ENCODE measurements at places on chromosomes 12 and 14.

- DNase-seq, result peak; percentile 28
Measured at GRCh38 chr14:90839024-90839888, 23.0 kb upstream of the TTC7B start.

DNA sequence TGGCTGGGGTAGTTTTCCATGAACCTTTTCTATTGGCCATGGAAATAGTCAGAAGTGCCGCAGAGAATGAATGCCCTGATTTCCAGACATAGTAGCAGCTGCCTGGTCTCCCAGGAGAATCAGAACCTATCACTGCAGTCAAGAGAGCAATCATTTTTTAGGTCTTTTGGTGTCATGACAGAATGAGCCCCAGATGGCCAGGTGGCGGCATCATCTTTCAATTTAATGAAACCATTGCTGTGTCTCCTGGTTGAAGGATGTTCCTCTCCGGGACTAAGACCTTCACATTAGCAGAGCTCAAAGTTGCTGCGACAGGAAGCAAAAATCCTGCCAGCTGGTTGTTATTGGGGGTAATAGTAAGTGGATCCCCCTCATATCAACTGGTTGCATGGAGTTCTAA is 18.8 kb downstream of the TNFAIP2 start:
- no peak for DNase-seq

DNA sequence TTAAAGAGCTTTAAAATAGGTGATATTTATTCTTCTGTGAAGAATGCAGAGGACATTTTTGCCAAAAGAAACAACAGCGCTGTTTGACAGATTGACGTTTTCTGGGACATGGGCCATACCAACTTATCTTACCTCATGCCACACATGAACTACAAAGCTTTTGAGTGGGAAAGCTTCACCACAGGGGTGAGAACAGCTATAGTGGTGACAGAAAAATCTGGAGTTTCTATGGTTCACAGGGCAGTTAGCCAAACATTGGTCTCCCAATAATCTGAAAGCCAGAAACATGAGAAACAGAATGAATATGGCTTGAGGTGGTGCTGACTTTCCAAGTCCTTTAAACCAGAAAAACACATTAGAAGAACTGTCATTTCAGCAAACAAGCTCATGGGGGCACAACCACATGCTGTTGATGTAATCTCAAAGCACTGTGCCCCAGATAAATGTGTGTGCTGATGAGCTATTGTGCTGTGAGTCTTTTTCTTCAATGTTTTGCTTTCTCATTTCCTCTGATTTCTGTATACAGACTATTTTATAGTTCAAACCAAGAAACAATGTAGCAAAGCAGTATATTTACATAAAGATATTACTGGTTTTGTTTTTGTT is 905.4 kb downstream of the SLC16A7 start:
- DNase-seq, result peak; percentile 61

DNA sequence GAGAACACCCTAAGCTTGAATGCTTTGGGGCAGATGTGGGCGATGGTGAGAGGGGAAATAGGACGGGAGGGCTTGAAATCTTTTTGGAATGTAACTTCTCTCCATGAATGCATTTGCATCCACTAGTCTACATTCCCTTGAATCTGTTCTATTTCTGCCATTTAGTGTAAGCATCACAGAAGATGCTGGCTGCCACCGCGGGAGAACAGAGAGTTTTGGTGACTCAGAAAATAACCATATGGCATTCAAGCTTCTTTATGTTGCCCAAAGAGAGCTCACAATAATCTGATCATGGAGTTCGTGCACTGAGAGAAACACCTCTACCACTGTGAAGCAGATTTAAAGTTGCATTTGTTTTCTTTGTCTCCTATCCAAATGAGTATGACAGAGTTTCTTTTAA is 52.6 kb upstream of the OTX2 start:
- no peak for DNase-seq

- peak; percentile 91 for DNase-seq
Measured at GRCh38 chr14:61145903-61146481, 135.1 kb downstream of the TMEM30B start.

DNA sequence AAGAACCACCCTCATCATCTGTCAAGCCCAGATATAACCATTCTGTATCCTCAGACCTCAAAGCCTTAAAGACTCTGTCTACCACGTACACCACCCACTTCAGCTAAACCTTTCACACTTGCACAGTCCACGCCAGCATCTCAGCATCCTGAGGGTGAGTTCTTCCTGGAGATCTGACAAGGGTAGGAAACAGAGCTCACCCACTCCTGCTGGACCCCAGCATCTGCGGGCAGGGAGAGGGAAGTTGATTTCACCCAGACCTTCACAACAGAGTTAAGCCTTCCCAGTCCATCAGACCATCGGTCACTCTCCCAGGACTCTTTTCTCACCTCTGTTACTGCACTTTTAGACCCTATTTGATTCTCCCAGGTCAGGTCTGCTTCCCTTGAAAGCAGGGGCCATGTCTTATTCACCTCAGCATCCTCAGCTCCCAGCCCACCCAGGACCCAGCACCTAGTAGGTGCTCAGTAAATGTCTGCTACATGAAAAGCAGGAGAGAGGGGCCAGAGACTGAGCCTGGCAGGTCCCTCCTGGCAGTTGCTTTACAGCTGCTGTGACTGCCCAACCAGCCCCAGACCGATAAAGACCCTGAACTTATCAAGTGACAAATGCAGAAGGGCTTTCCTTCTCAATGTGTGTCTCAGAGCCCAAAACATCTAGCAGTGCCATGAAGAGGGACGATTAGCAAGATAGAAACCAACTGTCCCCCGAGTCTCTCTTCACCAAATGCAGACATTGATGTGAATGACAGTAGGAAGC is 34.1 kb downstream of the ANO2 start:
- DNase-seq, result no peak

GRCh38 chr12:28369483-28369882 is 179.2 kb downstream of the CCDC91 start:
- no peak for DNase-seq

DNA sequence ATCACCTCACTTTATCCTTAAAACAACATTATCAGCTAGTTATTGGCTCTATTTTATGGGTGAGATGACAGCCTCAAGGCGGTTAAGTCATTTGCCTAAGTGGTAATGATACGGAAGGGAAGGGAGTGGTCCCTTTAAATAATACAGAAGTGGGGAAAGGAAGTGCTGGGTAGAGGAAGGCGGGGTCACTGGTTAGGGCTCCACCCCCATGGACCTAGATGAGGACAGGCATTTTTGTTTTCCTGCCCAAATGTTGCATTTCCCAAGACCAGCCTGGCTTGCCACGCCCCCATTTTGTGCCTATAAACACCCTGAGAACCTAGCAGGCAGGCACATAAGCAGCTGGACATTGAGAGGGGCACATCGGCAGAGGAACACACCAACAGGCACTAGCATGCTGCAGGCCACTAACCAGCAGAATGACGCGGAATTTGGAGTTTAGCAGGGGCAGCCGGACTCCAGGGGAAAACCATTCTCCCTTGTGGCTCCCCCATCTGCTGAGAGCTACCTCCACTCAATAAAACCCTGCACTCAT is 100.9 kb downstream of the EPS8 start:
- peak; percentile 42 for DNase-seq

DNA sequence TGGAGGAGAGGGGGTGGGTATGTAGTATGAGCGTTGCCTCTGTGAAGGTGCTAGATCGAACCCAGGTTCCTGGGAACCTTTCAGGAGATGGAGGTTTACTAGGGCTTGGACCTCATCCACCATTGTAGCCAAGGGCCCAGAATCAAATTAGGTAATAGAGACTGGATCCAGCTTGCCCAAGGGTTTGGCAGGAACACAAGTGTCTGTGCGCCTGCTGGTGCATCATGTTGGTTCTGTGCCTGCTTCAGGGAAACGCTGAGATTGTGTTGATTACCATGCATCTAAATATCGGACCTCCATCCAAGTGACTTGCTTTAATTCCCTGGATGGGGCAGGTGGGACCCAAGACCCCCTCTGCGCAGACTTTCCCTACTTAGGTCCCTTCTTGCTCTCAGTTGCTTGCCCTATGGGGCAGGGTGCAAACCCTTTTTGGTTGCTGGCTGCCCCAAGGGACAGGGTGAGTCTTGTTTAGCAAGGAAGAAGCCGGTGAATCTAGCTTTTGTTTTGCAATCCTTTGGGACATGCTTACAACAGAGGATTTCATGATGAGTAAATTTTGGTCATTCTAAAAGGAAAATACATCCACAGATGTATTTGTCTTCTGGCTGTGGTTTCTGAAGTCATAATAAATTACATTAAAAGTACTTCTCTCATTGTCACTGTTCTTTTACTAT is 189.8 kb upstream of the PRICKLE1 start:
- peak; percentile 28 for DNase-seq

- no peak for DNase-seq
Measured at GRCh38 chr14:69672356-69672755, 61.0 kb downstream of the SUSD6 start.

DNA sequence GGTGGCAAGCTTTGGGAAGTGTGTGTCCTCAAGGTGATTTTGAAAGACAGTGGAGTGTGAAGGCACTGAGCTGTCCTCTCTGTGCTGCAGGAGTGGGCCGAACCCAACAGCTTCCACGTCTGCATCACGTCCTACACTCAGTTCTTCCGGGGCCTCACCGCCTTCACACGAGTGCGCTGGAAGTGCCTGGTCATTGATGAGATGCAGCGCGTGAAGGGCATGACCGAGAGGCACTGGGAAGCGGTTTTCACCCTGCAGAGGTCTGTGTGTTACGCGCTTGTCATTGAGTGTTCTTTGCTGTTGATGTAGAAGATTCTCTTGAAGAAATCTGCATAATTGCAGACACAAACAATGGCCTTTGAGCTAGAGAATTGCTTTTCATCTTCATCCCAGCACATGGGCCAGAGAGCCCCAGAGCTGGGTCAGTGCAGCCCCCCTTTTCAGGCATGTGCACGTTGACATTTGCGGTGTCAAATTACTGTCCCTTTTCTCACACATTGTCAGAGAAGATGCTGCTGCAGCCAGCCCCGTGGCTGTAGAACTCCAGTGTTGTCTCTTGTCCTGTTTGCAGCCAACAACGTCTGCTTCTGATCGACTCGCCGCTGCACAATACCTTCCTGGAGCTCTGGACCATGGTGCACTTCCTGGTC is 63.3 kb downstream of the EP400 start:
- no peak for DNase-seq

GRCh38 chr14:61620130-61620946 is 75.0 kb upstream of the HIF1A start:
- DNase-seq, result peak; percentile 93

GRCh38 chr14:35043046-35043445 is 3.0 kb upstream of the FAM177A1 start:
- DNase-seq, result no peak

GRCh38 chr12:108324351-108325017 is 14.6 kb downstream of the CMKLR1 start:
- no peak for DNase-seq

DNA sequence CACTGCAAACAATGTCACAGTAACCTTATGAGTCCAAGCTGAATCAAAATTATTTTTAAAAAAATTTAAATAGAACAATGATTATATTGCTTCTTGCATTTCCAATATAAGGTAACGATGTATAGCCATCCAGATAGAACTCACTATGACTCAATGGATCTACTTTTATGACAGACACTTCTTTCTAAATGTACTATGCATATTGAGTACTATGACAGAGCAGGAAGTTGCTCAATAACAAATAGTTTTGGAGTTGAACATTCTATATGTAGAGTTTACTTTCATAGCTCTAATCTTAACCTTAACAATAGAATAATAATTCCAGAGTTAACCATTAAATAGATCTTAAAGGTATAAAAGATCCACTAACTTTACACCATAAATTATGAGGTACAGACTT is 46.7 kb upstream of the ALG10B start:
- DNase-seq, result no peak

DNA sequence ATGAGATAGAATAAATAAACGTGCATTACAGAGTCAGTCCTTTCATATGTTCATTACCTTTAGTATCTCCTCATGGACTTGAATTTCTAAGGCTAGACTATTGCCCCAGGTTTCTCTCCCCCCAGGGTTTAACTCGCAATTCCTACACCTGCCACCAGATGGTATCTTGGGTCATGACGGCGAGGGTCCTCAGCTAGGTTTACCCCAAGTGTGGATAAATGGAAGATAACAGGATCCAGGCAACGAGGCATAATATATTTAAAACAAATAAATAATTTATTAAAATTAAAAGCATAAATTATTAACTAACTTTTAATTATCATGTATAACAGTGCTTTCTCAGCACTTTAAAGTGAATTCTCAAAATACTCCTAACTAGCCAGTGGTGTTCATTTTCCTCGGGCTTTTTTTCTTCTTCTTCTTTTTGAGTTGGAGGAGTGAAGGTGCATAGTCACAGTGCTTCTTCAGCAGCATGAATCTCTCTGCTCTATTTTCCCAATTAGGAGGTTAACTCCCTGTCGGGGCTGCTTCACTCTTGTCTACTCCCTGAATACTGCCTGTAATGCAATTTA is 243.5 kb upstream of the CAND1 start:
- peak; percentile 34 for DNase-seq

DNA sequence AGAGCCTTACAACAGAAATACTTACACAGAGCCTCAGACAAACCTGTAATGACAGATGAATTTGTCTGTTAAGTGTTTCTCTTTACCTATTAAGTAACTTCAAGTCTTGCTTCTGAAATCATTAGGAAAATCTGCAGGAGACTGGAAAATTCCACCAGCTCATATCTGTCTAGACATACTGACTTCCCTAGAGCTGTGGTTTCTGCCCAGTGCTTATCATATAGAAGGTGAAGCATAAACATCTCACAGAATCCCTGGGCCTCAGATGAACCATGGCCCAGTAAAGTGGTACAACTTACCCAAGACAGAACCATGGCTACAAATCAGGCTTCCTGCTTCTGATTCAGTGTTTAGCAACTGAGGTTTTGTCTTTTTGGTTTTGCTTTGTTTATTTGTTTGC is 91.6 kb downstream of the EGLN3 start:
- no peak for DNase-seq

GRCh38 chr12:14999021-14999694 is 26.3 kb downstream of the PDE6H start:
- DNase-seq, result peak; percentile 57

DNA sequence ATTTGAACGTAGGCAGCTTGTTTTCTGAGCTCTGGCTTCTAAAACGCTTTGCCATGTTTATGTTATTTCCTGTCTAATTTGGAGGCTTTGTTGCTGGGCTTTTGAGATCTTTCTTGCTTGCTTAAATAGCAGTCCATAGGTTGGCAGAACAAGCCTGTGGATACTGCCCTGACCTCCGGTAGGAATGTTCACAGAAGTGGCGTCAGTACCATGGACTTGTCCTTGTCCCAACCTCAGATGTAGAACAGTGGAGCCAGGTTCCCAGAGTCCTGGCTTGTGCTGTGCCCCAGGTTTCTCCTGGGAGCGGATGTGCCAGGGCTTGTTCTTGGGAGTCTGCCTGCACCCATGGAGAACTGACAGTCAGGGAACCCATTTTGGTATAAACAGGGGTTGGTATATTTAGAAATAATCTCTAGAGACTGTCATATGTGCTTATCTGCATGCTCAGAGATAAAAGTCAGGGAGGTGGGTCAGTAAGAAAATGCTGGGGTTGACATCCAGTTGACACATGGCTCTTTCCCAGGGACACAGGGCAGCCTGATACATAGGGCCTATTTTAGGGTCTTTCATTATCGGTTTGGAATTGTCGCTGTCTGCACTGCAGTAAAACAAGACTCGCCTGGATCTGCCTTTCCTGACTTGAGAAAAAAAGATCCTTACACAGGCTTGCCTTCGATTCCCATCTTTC is 22.9 kb downstream of the CACNA1C start:
- DNase-seq, result no peak

- no peak for DNase-seq
Measured at GRCh38 chr14:55092341-55092740, 36.7 kb upstream of the LGALS3 start.
